ENCODE measurements at places on chromosomes 16 and 17.

DNA sequence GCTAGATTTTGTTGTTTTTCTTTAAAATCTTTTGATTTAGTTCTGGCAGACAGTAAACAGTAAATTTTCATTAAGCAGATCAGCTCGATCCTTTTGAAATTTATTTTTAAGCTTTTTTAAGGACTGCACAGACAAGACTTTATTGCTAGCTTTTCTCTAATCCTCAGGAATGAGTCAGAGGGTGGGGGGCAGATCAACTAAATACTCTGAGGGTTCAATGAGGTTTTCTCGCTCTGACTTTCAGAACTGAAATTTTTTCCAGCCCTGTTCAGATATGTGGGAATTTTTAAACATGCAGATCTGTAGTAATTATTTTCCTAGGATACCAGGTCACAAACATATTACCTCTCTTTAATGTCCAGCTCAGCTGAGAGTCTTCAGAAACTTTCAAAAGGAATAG lies 977.2 kb downstream of the CDH11 start:
- H3K4me1 ChIP-seq = no peaks in the 10 kb centered on the region
- H3K27ac ChIP-seq = no peak overlapping the region
- no peaks in the 10 kb centered on the region for H3K36me3 ChIP-seq
- H3K27me3 ChIP-seq = no peaks in the 10 kb centered on the region
- no peak overlapping the region for H3K4me3 ChIP-seq

DNA sequence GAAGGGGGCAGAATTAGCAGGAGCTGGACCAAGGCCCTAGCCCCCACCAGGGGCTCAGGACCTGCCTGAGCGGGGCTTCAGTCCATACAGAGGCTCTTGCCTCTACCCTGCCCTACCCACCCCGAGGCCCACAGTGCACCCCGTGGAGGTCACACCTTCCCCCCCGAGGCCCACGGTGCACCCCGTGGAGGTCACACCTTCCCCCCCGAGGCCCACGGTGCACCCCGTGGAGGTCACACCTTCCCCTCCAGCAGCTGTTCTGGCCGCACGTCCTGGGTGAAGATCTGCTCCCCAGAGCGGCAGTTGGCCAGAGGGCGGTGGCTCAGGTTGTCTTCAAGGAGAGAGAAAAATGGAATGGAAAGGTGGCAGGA lies 11.4 kb downstream of the CASKIN2 start:
- no peak for DNase-seq
- H3K4me1 ChIP-seq = no peaks in the 10 kb centered on the region
- H3K27me3 ChIP-seq = no peaks in the 10 kb centered on the region
- no peaks in the 10 kb centered on the region for H3K36me3 ChIP-seq
- H3K27ac ChIP-seq = no peak overlapping the region

DNA sequence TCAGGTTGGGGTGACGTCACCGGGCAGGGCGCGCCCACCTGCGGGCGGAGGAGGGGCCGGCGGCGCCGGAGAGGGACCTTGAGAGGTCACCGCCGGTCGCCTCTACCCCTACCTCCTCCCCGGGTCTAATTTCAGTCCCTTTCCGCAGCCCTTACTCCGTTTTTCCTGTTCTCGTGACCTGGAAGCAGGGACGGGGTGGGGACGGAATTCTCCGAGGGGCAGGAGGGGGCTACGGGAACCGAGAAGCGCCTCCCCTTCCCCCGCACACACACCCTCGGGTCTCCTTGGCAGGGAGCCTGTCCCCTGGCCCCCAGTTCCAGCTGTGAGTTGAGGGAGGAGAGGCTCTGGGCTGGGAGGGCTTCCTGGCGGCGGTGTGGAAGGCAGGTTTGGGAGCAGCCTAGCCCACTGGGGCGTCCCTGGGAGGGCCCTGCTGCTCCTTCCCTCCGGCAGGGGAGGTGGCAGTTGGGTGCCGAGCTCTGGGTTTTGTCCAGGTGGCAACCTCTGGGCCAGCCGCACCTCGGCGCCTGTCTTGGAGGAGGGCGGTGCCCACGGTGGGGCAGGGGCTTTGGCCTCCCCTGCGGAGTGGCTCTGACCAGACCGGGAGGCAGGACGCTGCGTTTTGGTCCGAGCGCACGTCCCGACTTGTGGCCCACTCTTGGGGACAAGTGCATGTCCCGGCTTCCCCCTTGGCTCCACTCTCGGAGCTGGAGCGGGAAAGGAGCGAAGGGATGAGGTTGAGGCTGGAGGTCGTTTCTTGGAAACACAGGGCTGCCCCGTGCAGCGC lies 773 bp downstream of the SYNGR3 start:
- peaks cover 22% of the 10 kb centered on the region for H3K4me1 ChIP-seq
- DNase-seq = no peak
- H3K27ac ChIP-seq = peak overlapping the region; percentile 30
- peaks cover 4% of the 10 kb centered on the region for H3K36me3 ChIP-seq
- no peaks in the 10 kb centered on the region for H3K27me3 ChIP-seq

DNA sequence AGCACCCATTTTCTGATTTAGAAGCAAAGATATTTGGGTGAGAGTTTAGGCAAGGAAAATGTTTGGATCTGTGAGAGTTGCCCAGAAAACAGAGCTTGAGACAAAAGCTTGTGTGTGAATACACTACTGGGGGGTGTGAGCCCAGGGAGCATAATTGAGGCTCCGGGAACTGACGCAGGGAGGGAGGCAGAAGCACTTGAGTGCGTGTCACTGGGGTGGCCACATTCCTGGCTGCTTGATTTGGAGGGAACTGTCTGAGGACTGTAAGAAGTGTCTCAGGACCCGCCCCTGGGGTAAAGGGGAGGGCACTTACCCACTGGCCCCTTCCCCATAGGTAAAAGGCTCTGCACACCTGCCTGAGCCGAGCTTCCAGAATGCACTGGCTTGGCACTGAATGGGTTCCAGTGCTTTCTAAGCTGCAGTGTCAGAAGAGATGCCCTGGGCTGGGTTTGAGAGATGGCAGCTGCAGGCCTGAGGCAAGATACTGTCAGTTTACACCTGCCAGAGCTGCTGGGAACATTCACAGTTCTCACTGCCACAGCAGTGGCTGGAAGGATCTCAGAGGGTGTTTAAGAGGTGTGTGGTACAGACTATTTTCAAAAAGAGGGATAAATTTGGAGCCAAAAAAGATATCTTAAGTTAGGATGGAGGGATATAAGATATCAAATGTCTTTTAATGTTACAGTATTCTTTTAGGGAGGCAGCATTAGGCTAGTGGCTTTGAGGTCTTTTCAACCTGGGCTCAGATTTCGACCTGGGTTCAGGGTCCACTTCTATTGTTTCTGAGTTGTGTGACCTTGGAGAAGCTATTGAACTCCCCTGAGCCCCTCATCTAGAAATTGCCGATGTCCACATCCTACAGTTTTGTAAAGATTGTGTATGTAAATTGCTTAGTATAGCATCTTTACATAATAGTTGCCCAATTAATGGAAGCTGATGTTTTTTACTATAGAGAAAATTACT lies 6.9 kb upstream of the TEX2 start:
- peaks cover 11% of the 10 kb centered on the region for H3K4me1 ChIP-seq
- no peak overlapping the region for H3K27ac ChIP-seq
- no peaks in the 10 kb centered on the region for H3K36me3 ChIP-seq
- H3K27me3 ChIP-seq = no peaks in the 10 kb centered on the region

DNA sequence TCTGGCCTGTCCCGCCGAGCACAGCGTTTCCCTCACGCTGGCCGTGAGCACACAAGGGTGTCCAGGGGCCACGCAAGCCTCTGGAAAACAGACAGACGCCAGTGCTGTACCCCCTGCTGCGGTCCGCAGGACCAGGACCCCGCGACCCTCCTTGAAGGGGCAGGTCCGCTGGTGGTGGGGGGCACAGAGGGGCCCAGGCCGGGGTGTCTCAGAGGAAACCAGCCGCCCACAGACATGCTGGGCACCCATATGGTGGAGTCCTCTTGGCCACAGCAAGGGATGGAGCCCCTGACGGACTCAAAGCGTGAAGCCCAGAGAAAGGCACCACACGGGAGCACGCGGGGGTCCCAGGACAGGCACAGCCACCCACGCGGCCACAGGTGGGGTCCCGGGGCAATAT lies 34.4 kb downstream of the METRNL start:
- H3K4me3 ChIP-seq = no peak overlapping the region
- H3K27me3 ChIP-seq = no peaks in the 10 kb centered on the region
- no peaks in the 10 kb centered on the region for H3K36me3 ChIP-seq
- DNase-seq = no peak

- no peaks in the 10 kb centered on the region for H3K36me3 ChIP-seq
- H3K27ac ChIP-seq = no peak overlapping the region
- peak; percentile 31 for DNase-seq
- H3K4me3 ChIP-seq = peak overlapping the region; percentile 36
- peaks cover 19% of the 10 kb centered on the region for H3K4me1 ChIP-seq
- no peaks in the 10 kb centered on the region for H3K27me3 ChIP-seq
Observed at GRCh38 chr16:82133798-82134197, 36.2 kb downstream of the MPHOSPH6 start.

DNA sequence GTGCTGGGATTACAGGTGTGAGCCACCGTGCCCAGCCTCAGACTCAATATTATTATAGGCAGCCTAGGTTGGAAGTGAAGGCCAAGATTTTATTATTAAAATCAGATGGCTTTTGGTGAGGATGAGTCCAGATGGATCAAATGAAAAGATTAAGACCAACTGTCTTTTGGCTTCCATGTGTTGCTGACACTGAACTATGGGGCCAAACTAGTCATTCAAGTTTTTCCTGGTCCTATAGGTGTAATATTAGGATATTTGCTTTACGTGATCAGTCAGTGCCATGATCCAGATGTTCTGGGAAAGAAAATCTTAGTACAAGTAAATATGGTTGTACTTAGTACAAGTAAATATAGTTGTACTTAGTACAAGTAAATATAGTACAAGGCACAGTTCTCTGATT lies 140.6 kb downstream of the MAP2K6 start:
- no peak overlapping the region for H3K4me3 ChIP-seq
- no peak overlapping the region for H3K27ac ChIP-seq
- H3K27me3 ChIP-seq = no peaks in the 10 kb centered on the region
- no peaks in the 10 kb centered on the region for H3K4me1 ChIP-seq
- no peaks in the 10 kb centered on the region for H3K36me3 ChIP-seq

Data from CD4-positive, alpha-beta memory T cell (primary cell).